ENCODE measurements at places on chromosomes 6 and 20.

DNA sequence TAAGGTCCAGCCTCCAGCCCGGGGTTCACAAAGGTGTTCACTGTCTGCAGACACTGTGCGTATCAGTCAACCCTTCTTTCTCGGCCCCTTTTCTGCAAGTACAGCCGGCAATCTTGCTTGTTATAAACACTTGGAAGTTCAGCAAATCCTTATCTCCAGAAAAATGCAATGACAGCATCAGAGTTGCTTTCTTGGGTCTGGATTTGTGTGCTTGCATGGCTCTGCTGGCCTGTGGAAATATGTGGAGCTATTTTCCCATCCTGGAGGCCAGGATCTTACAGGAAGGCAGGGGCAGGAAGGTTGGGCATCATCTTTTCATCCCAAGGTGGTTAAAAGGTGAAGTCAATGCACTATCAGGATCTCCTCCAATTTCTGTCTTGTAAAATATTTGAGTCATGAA lies 100.3 kb downstream of the SMOC2 start:
- no peak for DNase-seq

DNA sequence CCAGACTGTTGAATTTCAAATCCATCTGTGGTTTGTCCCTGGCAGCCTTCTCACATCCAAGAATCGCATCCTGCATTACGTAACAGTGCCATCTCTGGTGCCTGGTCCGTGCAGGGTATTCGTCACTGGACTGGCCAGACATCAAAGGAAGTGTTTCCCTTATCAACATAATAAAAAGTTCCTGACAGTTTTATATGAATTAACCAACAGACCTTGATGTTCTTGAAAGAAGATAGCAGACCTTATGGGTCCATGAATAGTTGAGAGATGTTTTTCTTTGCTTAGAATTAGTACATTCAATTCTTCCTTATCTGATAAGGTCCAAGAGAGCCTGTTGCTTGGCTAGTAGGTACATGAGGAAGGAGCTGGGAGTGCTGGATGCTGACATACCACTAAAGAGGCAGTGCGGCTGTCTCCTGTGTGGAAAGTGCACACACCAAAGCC lies 77.6 kb downstream of the PHACTR2 start:
- DNase-seq: no peak

DNA sequence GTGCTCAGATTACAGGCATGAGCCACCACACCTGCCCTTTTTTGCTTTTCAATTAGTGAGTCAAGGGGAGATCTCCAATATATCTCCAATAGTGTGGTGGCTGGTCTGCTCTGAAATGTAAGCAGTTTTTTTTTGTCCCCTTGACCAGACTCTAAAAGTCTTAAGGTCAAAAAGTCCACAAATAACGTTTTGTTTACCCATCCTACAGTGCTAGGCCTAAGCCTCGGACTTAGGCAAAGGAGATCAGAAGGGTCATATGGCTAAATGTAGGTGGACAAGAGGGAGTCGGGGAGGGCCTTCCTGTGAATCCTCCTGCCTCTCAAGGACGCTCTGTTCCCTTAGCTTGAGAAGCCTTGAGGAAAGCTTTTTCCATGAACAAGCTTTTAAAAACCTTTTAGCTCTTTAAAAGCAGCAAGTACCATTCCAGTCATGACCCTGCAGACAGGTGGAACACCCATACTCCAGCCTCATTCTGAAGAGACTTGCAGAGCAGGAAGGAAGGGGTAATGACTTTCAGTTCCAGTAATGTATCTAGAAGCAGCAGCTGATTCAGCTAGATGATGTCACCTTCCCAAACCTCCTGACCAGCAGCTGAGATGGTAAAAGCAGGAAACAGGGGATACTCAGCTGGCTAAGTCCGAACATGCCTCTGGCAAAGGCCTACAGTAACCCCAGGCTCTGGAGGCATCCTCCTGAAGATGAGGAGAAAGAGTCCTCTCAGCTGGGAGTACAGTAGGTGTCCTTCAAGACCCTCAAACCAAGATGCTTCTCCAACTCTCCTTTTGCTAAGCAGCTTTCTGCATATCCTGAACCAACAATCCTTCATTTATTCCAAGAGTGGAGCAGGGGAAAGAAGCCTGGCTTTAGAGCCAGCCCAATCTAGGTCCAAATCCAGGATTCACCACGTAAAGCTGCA lies 23.6 kb downstream of the BCL2L1 start:
- peak; percentile 97 for DNase-seq

GRCh38 chr6:143283887-143284645 lies 166.4 kb downstream of the ADAT2 start:
- DNase-seq: no peak

DNA sequence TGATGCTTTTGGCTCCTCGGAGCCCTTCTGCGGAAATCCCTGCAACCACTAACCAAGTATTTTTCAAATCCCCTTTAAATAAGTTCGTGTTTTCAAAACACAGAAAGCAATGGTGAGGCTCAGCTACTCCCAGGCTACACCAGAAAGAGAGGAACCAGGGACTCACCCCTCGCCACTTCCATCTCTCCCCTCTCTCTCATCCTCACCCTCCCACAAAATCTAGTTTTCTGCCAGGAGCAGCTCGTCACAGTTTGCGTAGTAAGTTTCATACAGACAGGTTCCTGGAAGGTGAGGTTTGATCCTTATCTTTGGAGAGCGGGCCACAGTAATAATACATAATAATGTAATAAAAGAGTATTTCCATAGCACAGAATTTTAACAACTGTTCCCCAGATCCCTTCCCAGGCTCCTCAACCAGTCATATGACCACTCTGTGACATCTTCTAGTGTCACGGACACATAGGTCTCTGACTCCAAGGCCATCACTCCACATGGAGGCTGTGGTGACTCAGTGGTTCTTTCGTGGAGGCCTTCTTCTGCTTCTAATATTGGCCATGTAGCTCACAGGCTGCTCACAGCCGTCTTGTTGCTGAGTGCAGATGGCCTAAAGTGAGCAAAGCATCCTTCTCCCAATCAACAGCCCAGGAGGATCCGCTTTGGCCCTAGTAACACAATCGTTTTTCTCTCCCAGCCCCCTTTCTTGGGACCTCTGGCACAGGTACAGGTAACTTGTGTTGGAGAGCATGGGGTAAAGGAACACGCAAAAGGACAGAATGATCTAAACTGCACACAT lies 295.7 kb downstream of the CDC5L start:
- DNase-seq: no peak

GRCh38 chr6:138795809-138796603 lies at the start of gene ECT2L:
Gene ECT2L (plus strand): TSS chr6:138796087. CDS start chr6:138813275, 17,188 bp downstream.
- peak; percentile 69 for DNase-seq

DNA sequence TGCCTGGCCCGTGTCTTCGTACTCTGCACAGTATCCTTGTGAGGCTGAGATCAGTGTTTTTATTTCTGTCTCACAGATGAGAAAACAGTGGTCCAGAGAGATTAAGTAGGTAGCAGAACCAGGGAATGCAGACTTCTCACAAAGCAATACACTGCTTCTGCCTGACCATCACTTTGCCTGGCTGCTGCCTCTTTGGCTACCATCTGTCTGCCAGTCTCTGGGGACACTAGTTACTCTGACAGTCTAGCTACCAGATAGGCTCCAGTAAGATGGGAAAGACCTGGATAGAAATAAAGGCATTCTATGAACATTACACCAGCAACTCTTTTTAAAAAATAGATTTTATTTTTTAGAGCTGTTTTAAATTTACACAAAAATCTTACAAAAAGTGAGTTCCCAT lies 96.9 kb downstream of the PHACTR3 start:
- no peak for DNase-seq

DNA sequence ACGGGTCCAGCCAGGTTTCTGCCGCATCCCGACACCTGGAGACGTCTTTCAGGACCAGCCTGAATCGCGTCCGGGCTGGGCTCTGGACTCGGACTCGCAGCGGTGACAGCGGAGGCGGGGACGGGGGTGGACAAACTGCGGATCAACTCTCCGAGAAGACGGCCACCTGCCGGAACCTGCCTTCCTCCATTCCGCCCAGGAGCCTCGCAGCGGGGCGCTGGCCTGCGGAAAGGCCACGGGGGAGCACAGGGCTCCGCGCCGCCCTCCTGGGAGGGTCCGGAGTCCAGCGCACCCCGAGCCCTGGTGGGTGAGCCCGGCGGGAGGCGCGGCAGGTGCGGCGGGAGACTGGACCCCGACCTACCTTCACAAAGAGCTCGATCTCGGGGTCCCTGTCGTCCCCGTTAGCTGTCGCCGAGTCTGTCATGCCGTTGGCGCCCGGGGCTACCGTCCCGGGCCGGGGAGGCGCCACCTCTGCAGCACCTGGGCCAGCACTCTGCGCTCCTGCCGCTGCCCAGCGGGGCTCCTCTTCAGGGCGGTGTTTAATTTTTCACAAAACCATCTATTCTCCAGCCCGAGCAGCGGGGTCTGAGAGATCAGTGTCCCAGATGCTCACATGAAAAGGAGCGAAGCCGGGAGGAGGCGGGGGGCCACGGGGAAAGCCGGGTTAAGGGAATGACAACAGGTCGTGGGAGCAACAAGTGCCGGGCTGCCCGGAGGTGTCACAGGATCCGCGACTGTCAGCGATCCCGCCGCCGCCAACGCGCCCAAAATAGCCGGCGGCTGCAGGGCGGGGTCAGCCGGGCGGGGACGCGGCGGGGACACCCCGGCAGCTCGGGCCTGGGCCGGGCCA lies at the start of gene CLIC5:
Gene CLIC5 (minus strand): TSS at position 742 of the 850 bp plus-strand sequence. CDS start 318 bp downstream, at position 424.
- DNase-seq: no peak

- no peak for DNase-seq
These were observed 71.4 kb downstream of the FOXA2 start for GRCh38 chr20:22512911-22513489.

GRCh38 chr6:36054956-36055355 lies 27.3 kb downstream of the MAPK14 start:
- no peak for DNase-seq

DNA sequence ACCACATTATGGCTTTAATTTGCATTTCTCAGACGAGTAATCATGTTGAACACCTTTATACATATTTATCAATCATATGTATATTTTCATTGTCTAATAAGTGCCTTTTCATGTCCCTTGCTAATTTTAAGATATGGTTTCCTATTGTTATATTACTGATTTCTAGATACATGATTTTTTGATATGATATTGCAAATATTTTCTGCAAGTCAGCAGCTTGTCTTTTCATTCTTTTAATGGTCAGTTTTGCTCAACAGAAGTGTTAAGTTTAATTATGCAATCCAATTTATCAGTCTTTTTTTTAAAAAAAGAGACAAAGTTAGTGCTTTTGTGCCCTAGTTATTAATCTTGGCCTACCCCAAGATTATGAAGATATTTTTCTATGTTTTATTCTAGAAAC lies 1377.8 kb upstream of the CITED2 start:
- DNase-seq: no peak

DNA sequence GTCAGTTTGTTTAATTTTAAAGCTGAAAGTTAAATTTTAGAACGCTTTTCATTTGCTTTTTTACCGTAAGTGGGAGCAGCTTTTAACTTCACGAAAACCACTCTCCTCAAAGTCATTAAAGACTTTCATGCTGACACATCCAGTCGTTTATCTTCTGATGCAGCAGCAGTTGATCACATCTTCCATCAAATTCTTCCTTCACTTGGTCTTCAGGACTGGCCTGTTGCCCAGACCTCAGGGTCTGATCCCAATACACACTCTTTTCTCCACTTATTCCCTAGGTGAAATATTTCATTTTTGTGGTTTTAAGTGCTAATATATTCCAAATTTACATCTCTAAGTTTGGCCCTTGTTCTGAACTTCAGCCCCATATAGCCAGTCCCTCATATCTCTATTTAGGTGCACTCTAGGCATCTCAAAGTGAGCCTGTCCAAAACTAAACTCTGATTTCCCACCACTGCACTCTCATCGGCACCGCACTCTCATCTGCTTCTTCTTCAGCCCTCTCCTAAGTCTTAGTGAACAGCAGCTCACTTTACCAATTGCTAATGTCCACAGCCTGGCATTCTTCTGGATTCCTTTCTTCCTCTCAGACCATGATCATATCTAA lies 20.4 kb downstream of the AFDN start:
- no peak for DNase-seq

DNA sequence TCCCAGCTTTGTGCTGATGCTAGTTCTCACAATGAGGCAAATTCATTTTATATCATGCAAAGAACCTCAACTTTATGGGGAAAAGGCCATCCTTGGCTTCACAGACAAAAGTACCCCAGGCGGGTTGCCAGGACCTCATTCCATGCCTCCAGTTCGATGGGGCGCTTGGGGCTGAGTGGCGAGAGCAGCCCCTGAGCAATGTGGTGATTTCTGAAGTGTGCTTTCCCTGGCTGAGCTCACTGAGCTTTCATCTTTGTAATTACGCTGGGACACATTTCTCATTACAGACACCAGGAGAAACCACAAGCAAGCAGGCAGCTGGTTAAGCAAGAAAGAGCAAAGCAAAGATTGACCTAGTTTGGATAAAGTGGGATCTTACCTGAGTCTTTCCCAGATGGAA lies 301.5 kb upstream of the CDH4 start:
- DNase-seq: no peak

DNA sequence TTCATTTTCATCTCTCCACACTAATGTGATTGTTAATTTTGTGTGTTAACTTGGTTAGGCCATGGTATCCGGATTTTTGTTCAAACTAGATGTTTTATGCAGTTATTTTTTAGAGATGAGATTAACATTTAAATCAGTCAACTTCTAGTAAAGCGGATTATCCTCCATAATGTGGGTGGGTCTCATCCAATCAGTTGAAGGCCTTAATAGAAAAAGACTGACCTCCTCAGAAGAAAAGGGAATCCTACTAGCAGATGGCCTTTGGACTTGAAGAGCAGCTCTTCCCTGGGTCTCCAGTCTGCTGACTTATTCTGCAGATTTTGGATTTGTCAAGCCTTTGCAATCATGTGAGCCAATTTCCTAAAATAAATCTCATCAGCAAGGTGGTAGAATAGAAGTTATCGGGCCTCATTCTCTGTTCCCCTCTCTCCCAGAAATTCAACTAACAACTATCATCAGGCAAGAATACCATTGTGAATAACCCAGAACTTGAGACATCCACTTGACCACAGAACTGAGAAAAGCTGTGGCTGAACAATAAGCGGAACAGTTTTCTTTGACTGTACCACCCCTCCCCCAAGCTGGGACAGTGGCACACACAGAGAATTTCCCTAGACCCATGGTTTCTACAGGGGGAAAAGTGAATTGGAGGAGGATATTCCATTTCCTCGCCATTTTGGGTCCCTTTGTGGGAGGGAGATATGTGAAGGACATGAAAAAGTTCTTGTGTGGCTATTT lies 323.0 kb downstream of the UTRN start:
- DNase-seq: no peak

GRCh38 chr6:55433446-55434130 lies 106.3 kb downstream of the GFRAL start:
- DNase-seq: peak; percentile 56

DNA sequence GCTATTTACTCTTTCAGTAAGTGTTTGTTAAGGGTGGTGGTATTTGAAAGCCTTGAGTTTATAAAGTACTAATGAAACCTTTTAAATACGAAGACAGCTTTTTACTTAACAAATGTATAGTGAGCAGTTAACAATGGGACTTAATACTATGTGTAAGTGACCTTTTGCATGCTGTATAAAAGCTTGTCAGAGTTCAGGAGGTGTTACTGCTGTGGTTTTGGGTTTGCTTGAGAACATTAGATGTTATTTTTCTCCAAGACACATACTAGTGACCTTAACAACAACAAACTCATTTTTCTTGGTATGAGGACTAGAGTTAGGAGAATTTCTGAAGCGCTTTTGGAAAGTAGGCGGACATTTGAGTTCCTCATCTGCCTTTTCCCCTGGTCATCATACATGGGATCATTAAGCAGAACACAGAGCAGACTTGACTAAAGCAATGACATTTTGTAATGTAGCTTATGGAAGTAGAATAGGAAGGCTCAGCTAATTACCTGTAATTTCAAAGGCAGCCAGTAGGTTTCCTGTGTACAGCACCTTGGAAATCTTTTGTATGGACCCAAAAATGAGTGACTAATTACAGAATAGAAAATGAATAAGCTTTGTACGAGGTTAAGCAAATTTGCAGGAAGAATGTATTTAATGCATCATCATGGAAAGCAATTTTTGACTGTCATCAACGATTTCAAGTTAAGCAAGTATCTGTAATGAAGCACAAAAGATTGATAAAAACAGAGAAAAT lies 14.1 kb downstream of the CDYL start:
- peak; percentile 38 for DNase-seq
